Daoy (cell line): ENCODE measurements at places on chromosomes 6 and 20.

GRCh38 chr6:31157513-31158139 is at the start of gene CCHCR1:
Gene CCHCR1, minus strand, starts transcription at chr6:31157802. Its CDS starts 202 bp downstream, at chr6:31157600.
- no peak for DNase-seq

- DNase-seq: no peak
These were observed 157.8 kb downstream of the SAMD5 start for GRCh38 chr6:147666255-147666654.

GRCh38 chr6:36847152-36847551 is 7.9 kb upstream of the CPNE5 start:
- no peak for DNase-seq

DNA sequence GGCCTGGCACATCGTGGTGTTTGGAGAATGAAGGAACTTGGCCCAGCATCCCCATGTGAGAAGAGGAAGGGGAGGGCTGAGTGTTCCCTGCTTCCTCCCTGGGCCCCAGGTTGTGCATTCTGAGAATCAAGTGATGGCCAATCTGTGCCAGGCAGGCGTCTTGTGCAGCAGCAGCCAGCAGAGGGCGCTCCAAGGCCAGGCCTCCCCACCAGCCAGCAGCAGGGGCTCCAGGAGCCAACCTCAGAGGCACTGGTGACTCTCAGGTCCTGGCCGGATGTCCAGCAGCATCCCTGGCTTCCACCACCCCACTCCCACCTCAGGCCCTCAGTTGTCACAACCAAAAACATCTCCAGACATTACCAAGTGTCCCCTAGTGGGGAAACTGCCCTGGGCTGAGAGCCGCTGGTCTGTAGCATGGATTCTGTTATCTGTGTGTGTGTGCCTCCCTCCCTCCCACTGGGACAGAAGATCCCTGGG is 192.0 kb downstream of the PREX1 start:
- DNase-seq: peak; percentile 68

DNA sequence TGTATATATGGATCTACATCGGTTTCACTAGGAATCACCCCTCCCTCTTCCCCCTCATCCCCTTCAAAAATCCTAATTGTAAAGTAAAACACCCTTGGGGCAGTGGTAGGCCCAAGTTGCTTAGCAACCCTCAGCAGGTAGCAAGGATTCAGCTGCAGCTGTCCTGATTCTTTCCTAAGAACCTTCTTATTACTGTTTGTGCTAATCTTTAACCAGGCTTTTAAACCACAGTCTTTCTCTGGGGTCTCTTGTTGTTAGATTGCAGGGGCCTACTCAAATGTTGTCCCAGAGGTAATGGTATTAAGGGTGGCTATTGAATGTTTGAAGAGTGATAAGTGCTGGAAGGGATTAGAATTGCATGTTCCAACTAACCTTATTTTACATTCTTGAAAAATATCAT is 46.4 kb downstream of the PRL start:
- DNase-seq: no peak

DNA sequence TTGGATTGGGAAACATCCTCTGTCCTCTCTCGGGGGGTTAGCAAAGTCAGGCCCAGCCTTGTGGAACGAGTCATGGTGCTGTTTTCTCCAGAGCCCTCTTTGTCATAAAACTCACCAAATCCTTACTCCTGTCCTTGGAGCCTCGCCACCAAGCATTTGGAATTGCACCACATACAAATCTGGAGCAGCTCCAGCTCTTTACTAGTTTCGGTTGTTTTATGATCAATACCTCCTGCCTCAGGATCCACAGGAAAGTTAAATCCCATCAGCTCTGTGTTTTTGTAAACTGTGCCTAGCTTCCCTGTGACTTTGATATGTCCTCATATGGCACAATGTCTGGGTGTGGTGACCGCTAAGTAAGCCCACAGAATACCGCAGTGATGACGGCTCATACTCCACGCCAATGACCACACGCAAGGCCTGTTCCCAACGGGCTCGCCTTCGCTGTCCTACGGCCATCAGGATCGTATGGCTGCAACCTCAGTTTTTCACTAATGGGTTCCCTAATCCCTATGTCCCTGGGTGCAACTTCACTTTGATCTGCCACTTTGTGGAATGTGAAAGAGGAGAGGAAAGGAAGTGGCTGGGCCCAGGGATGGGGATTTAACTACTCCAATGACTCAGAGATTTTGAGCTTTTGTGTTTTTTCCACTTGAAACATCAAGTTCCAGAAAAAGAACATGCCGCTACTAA is 111.3 kb upstream of the FOXQ1 start:
- peak; percentile 96 for DNase-seq

DNA sequence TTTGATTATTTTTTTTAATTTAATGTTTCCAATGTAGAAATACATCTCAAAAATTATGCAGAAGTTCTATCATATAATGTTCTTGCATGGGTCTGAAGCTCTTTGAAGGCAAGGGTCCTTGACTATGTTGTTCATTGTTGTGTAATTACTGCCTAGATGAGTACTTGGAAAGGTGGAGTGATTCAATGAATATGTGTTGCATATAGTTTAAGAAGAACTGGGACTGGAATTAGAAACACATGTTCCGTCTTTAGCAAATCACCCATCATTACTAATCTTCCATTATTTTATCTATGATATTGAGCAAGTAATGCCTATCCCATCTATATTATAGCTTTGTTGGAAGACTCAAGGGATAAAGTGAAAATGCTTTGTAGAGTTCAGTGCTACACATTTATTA is 147.3 kb downstream of the LAMA2 start:
- DNase-seq: no peak

DNA sequence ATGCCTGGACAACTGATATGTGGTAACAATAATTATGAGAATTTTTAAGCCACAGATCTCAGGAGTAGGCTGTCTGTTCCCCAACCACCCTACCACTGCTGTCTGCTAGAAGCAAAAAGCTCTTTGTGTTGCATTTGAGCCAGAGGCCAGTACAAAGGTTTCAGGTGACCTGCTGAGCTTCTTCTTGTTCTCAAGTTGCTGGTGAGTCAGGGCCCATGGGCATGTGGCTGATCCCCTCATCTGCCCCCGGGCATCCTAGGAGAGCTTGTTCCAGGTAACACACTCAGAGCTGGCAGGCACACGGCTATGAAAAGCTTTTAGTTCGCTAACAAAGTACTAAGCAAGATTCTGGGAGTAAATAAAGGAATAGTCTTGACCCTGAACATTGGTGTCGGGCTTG is 285.3 kb downstream of the CDC5L start:
- peak; percentile 53 for DNase-seq

DNA sequence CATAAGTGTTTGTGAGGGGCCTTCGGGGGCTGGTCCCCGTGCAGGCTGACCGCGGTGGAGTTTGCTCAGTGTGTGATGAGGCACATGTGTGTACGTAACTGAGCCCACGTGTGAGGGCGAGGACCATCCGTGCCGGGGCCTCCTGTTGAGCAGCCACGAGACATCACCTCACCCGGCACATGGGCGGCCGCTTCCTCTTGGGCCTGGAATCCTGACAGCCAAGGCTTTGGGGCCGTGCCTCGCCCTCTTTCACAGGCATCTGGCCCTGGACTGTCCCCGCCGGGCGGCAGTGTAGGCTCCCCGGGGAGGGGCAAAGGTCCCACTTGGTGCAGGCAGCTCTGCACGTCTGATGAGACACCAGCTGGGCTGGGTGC is 202.3 kb downstream of the DLL1 start:
- peak; percentile 28 for DNase-seq

GRCh38 chr6:161095916-161096315 is 104.3 kb downstream of the MAP3K4 start:
- DNase-seq: no peak

DNA sequence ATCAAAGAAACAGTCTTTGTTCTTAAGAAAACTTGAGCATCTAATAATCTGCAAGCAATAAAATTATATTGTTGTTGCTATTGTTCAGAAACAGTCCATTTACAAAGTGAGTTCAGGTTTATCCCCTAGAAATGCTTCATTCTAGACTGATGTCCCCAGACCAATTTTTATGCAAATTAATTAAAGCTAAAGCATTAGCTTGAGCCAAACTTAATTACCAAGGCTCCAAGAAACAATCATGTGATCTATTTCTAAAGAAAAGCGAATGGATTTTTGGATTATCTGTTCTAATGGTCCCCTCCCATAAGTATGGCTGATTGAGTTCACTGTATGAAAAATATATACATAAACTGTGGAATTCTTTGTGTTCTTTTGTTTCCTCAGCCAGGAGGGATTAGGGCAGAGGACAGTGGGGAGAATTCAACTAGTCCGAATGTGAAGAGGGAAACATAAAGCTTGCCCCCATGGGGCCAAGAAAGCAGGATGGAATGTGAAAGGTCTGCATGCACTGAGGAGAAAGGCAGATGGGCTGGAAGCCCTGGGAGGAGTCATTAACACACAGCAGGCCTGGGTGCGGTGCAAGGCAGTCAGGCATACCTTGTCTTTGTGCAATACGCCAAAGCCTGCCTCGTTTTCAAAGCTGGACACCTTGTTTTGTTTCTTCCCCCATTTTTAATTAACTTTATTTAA is 597.1 kb downstream of the KIF16B start:
- no peak for DNase-seq

DNA sequence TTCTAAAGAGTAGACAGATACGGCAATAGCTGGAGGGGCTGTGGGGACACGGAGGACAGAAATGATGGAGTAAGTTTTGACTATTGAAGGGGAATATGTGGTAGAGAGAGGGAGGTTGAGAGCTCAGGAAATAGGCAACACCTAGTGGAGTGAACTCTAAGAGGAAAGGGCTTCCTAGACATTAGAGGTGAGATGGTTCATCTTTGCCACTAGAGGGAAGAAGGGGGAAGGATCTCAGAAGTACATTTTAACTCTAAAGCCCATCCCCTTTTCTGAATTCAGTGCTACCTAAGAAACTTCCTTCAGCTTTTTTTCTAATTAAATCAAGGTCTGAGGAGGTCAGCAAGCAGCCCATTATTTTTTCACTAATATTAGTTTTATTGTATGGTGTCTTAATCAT is 689.4 kb upstream of the MAP3K7 start:
- DNase-seq: no peak

- peak; percentile 52 for DNase-seq
These were observed 553.8 kb upstream of the PTCHD4 start for GRCh38 chr6:48664826-48665225.

DNA sequence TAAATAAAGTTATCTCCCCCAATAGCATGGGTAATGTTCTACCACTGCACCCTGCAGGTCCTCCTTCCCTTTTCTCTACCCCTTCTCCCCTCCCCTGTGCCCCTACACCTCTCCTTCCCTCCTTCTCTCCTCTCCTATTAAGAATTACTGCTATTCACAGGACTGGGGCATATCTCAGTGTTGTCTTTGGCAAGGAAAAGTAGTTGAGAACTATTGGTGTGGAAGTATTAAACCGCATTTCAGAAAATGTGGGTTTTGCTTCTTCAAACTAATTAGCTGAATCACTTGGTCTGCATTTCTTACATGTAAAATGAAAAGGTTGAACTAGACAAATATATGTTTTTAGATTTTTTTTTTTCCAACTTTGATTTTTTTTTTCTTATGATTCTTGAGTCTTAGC is 296.3 kb downstream of the CDKAL1 start:
- peak; percentile 17 for DNase-seq

DNA sequence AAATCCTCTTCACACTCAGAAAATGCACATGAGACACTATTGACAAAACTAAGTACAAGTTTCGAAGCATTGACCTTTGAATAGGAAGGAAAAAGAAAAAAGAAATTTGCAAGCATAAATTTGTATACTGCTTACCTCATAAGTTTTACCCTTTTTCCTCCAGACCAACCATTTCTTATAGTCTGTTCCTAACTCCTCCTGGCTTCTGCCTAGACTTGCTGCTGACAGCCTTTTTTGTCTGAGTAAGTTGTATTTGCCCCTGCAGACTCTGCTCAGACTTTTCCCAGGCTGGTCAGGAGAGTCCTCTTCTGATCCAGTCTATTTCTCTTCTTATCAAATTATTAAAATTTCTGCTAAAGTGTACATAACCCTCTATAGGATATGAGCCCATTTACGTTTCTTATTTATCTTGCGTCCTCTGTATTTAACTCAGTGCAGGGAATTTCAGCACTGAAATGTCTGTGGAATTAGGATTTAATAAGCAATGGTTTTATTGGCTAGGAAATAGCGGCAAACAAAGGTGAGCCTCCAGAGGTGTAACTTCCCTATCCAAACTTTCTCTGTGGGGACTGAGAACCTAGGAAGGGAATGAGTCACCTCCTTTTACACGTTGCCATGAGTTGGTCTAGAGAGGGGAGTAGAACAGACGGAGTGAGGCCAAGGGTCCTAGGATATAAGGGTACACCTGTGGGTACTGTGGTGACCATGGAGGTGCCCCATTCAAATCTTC is 207.1 kb upstream of the MARCKS start:
- no peak for DNase-seq

DNA sequence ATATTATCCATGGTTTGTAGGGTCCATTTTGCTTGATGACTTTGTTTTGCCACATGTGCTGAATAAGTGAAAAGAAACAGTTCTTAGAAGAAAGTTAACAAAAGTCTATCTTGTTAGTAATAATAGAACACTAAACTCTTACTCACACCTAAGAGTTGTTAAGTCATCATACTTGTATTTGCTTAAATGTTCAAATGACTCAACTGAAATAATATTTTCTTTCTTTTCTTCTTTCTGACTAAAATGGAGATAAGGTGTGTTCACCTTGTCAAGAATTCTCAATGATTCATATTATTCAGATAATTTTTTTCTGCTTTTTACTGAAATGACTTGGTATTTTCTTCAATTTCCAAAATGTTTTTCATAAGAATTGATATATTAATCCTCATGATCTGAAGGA is 327.2 kb downstream of the HTR1B start:
- no peak for DNase-seq

DNA sequence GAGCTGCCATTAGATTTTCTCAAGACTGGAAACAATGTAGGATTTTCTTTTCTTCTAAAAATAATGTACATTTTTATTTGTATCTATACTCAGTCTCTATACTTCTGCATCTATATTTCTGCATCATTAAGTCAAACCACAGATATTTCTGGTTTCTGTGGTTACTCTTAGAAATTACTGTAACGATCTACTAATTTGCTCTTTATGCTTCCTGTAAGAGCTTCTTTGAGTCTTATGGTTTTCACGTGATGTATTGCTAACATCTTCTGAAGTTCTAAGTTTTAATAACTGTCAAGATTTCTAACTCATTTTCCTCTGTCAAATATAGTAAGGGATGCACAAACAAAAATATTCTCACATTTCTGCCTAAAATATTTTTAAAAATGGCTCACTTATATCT is 1144.5 kb downstream of the HACE1 start:
- DNase-seq: no peak

GRCh38 chr20:37095108-37095598 is 644 bp downstream of the RBL1 start:
- peak; percentile 23 for DNase-seq

DNA sequence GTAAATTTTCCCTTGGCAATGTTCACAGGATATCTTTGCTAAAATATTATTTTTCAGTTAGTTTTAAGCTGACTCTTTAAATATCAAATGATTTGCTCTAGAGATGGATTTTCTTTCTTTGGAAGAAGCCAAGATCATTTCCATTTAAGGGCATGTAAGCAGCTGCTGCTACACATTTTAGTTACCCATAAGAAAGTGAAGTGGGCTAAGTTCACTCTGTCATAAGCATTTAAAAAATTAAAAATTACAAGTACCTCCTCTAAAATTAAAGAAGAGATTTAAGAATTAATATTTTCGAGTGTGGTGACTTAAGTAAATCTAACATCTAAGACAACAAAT is 1.2 kb upstream of the PLN start:
- no peak for DNase-seq

GRCh38 chr6:83068616-83069015 is 1.1 kb downstream of the DOP1A start:
- DNase-seq: no peak

GRCh38 chr6:133953634-133954415 is 801 bp downstream of the TBPL1 start:
- DNase-seq: no peak
